SK-N-DZ (cell line): ENCODE measurements at places on chromosomes 3 and 15.

DNA sequence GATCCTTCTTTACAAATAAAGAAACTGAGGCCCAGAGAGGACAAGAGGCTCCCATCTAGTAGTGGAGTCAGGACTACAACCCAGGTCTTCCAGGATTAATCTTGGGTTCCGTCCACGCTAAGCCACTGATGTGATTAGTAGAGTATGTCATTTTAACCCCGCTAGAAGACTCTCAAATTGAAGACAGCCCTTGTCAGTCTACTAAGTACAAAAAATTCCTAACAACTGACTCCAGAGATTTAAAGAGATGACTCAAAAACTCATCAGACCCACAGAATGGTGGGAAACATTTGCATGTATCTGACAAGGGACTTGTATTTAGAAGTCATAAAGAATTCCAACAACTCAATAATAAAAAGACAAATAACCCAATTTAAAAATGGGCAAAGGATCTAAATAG lies 145.3 kb downstream of the CNTN3 start:
- no peak for DNase-seq

DNA sequence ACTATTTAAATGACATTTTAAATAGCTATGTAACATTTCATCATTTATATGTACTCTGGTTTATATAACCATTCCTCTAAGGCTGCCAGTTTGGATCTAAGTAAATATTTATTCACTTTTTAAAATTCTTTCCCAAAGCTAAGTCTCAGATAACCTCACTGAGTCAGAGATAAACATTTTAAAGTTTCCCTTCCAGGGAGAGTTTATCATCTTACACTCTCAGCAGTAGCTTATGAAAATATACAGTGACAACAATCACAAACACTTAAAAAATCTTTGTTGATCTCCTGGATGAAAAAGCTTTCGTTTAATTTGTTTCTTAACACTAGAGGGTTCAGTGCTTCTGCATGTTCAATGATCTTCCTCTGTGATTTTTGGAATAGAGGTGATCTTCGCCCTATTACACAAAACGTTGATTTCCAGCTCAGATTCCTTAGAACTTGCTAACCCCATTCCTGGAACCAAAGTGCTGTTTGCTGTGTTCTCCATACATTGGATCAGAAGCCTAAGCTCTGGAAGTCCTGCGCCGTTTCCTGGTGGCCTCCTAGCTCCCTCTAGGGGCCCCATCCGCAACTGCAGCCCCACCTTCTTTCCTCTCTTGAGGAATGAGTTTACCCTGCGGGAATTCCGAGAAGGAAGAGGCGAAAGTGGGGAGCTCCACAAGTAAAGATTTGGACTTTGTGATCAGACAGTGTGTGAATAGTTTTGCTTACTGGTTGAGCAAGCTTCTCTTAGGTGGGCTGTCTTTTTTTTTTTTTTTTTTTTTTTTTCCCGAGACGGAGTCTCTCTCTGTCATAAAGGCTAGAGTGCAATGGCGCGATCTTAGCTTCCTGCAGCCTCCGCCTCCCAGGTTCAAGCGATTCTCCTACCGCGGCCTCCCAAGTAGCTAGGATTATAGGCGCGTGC lies 29.3 kb upstream of the SACM1L start:
- peak; percentile 52 for DNase-seq

GRCh38 chr3:72078676-72079368 lies 293.9 kb upstream of the PROK2 start:
- DNase-seq = no peak

- DNase-seq = no peak
Observed at GRCh38 chr15:38829086-38829485, 264.5 kb upstream of the RASGRP1 start.

DNA sequence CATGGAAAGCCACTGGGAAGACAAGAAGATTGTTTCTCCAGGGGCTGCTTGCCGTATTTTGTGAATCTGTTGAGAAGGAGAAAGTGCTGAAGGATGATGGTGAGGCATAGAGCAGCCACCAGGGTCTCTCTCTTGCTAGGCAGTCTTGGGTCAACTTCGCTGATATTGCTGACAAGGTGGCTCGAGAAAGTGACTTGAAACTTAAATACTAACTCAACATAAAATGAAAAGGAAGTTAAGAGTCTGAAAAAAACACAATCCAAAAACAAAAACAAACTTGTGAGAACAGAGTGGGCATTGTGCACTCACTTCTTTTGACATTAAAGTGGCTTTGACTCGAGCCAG lies 90.1 kb downstream of the CHST2 start:
- no peak for DNase-seq

- DNase-seq = no peak
Observed at GRCh38 chr15:40047415-40048210, 8.6 kb upstream of the SRP14 start.

DNA sequence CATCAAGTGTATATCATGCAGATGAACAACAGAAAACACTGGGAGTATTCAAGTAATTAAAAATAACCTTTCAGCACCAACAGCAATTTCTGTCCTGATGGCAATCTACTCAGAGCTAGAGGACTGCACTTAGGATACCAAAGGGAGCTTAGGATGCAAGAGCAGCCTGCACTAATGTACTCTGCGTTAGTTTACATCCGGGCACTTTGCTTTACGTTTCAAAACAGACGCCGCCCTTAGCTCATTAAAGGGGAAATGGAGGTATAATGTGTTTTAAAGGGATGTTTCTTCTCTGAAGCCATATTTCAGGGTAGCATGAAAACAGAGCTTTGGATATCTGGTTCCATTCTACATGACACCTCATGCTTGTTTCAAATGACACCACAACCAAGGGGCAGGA lies 14.0 kb upstream of the B3GNT5 start:
- DNase-seq = peak; percentile 76

DNA sequence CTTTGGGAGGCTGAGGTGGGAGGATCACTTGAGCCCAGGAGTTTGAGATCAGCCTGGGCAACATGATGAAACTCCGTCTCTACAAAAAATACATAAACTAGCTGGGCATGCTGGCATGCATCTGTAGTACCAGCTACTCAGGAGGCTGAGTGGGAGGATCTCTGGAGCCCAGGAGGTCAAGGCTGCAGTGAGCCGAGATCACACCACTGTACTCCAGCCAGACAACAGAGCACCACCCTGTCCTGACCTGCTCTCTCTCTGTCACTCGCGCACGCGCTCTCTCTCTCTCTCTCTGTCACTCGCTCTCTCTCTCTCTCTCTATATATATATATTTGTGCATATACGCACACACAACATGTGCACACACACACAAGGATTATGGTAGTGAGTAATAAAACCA lies 61.8 kb downstream of the IL16 start:
- DNase-seq = no peak

DNA sequence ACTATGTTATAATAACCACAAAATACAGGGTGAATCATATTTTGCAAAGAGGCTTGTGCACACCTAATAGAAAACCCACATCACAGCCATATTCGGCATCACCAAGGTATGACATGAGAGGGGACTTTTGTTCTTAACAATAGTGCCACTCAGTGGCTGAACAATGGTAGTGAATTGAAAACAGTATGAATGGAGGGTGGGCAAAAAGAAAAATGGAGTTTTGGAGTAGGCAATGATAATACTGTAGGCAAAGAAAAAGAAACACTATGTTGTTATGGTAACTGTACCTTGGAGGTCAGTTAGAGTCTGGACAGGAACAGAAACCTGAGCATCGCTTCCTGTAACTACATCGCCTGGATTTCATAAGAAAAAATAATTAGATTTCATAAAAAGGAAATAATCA lies 348.6 kb downstream of the PLCL2 start:
- peak; percentile 68 for DNase-seq

- no peak for DNase-seq
Observed at GRCh38 chr3:37173806-37174205, 576 bp downstream of the LRRFIP2 start.

- peak; percentile 24 for DNase-seq
Observed at GRCh38 chr3:58801541-58801940, 135.0 kb upstream of the FAM3D start.

DNA sequence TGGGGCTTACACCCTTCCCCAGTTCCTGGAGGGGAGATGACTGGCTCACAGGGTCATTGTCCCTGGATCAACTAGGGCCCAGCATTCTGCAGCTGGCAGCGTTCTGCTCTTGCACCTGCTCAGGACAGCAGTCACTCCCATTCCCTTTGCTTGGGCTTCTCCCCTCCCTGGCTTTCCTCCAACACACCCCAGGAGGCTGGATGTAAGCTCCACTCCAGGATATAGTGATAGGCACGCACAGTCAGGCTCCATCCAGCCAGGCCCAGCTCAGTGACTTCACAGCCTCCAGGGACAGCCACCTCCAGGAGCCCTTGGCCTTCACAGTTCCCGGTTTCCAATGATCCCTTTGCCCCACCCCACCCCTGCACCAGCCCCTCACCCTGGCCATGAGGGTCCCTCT lies 1.9 kb downstream of the SPTBN5 start:
- no peak for DNase-seq

DNA sequence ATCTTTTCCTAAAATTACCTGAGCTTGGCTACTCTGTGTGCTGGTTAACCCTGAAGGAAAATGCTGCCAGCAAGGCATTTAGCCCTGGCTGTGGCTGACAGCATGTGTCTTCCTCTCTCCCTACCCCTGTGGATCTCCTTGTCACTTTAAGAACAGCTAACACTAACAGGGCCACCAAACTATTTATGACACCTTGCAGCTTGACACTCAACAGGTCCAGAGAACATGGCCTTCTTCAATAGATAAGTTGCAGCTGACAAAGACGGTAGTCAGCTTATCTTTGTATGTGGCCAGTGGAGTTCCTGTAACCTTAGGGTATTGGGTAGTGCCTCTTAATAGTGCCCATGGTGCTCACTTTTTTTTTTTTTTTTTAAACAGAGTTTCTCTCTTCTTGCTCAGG lies 32.0 kb upstream of the COPB2 start:
- DNase-seq = no peak

DNA sequence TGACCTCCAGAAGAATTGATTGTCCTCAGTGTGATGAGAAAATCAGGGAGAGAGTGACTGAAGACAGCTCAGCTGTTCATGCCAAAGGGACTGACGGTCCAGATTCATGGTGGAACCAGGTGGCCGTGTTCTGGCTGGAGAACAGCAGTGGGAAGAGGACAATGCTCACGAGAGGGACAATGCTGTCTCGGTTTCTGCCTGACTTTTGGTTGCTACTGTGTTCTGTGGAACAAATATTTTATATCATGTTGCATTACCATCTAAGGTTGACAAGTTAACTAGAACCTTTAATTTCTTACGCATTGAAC lies 58.0 kb upstream of the ULK4 start:
- no peak for DNase-seq

DNA sequence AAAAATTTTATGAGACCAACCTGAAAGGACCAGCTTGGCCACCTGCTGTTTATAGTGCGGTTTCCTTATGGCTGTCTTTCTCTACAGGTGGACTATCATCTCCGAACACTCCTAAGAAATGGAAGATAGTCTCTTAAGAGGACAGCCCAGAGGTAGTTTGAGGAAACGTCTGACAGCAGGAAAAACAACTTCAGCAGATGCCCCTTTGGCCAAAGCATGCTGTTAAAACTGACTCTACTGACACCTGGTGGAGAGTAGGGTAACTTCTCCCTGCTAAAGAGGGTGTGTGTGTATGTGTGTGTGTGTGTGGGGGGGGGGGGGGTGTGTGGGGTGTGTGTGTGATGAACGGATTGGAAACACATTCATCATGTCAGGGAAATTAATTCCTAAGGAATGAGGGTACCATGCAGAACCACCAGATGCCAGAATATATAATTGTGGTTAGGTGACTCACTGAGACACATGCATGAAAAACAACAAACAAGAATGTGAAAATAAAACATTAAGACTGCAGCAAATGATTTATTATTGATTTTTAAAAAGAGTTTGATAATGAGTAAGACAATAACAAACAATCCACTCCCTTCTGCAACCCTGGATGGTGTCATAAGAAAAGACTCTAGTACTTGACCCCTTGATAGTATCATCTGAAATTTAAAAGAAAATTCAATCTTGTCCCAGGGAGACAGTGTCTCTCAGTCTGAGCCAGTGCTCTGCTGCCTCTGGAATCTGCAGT lies 256.5 kb downstream of the THRB start:
- DNase-seq = peak; percentile 70

DNA sequence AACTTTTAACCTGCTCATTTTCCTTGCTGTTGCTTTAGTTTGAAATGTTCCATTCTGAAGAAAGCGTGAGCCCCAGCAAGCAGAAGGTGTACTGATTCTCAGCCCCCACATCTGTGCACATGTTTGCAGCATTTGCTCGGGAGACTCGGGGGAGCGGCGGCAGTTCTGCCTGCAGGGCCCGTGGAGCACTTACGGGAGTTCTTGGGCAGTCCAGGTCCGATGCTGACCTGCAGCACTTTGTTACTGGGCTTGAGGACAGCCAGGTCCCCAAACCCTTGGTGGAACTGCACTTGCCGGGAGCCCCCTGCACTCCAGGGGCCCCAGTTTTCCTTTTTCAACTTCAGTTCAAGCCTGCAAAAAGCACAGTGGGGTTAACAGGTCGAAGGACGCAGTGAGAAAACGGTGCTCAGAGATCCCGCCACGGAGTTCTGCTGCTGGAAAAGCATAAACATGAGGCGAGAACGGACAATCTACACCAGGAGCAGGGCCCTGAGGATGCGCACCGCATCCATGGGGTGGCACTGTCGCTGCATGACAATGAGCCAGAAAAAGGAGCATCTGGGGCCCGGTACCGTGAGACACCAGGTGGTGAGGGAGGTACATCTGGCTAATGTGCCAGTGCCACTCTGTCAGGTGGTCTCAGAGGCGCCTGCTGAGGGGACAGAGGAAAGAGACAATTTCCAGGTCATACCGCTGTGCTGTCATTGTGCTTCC lies 45.6 kb upstream of the LDHAL6B start:
- peak; percentile 13 for DNase-seq

- DNase-seq = peak; percentile 39
Observed at GRCh38 chr3:141231952-141232823, 563 bp downstream of the PXYLP1 start.

DNA sequence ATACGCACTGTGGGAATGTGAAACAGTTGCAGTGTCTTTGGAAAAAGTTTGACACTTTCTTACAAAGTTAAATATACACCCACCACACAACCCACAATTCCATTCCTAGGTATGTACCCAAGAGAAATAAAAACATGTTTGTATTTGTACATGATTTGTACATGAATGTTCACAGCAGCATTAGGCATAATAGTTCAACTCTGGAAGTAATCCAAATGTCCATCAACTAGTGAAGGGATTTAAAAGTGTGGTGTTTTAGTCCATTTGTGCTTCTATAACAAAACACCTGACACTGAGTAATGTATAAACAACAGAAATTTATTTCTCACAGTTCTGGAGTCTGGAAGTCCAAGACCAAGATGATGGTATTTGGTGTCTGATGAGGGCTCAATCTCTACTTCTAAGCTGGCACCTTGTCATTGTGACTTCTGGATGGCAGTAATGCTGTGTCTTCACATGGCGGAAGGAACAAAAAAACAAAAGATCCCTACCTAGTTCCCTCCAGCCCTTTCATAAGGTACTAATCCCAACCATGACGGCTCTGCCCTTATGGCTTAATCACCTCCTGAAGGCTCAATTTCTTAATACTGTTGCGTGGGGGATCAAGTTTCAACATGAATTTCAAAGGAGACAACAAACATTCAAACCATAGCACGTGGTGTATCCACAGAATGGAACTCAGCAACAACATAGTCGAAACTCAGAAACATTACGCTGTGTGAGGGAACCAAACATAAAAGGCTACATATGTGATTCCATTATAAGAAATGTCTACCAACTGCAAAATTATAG lies 120.5 kb downstream of the AQP9 start:
- DNase-seq = no peak
